G401 (cell line): ENCODE measurements at places on chromosomes 1 and 21. TPM values are rescaled to one million over a fixed set of nuclear protein-coding genes. Genes with fewer than 3 reads are reported as not detected.

The CFHR5 gene
- total RNA-seq = not detected in 2 replicates

The RAD54L gene
- total RNA-seq = 16.8 and 20.6 TPM in 2 replicates

The PLEKHG5 gene
- 8.2 and 8.6 TPM in 2 replicates for total RNA-seq

The RGS1 gene
- total RNA-seq = 74.0 and 79.0 TPM in 2 replicates

The ERRFI1 gene
- total RNA-seq = 165 and 229 TPM in 2 replicates

The FMOD gene
- not detected in 2 replicates for total RNA-seq

The SLFNL1 gene
- 0.03 and 0.12 TPM in 2 replicates for total RNA-seq

The KHDC4 gene
- 30.0 and 52.6 TPM in 2 replicates for total RNA-seq

The OLIG2 gene
- not detected in 2 replicates for total RNA-seq

The TFF3 gene
- total RNA-seq = not detected in 2 replicates

The MR1 gene
- total RNA-seq = 8.3 and 10.6 TPM in 2 replicates

The TAS1R1 gene
- not detected in 2 replicates for total RNA-seq

The KCNJ9 gene
- total RNA-seq = not detected in 2 replicates

The ZNF669 gene
- 7.5 and 14.3 TPM in 2 replicates for total RNA-seq

The CEPT1 gene
- total RNA-seq = 23.4 and 23.8 TPM in 2 replicates

The OR4F16 gene
- total RNA-seq = 0.31 TPM in 1 of 2 replicates, not detected in the other

The SPATA45 gene
- total RNA-seq = not detected in 2 replicates

The SYTL1 gene
- 38.2 and 44.0 TPM in 2 replicates for total RNA-seq

The C1orf87 gene
- total RNA-seq = not detected in 2 replicates

The CTNNBIP1 gene
- total RNA-seq = 346 and 526 TPM in 2 replicates

The SPRR2G gene
- total RNA-seq = not detected in 2 replicates

The SPRR2E gene
- not detected in 2 replicates for total RNA-seq

The CRYBG2 gene
- total RNA-seq = 5.5 and 18.6 TPM in 2 replicates

The FTCD gene
- total RNA-seq = 1.1 TPM in 1 of 2 replicates, not detected in the other

The EXTL1 gene
- 88.2 and 101 TPM in 2 replicates for total RNA-seq

The TNFRSF25 gene
- total RNA-seq = 4.9 and 6.1 TPM in 2 replicates

The GPR52 gene
- total RNA-seq = not detected in 2 replicates

The TINAGL1 gene
- 61.7 and 64.3 TPM in 2 replicates for total RNA-seq

The C2CD2 gene
- 14.7 and 16.3 TPM in 2 replicates for total RNA-seq

The OR10J1 gene
- not detected in 2 replicates for total RNA-seq

The HFM1 gene
- total RNA-seq = 1.1 and 8.3 TPM in 2 replicates
